ENCODE measurements at places on chromosomes 6 and 20.

- no peak for DNase-seq
Measured at GRCh38 chr20:61430228-61430624, 178.2 kb downstream of the CDH4 start.

GRCh38 chr20:16451982-16452381, 121.3 kb downstream of the KIF16B start:
- DNase-seq, result no peak

- DNase-seq, result no peak
Measured at GRCh38 chr20:7313047-7313446, 545.6 kb downstream of the BMP2 start.

- DNase-seq, result no peak
Measured at GRCh38 chr6:10014557-10014956, 400.3 kb downstream of the TFAP2A start.

All from NCI-H1694 treated with DMSO at 0.1 percent for 48 hours (cell line).